ENCODE measurements at places on chromosomes 3 and 15. TPM values are rescaled to one million over a fixed set of nuclear protein-coding genes. Genes with fewer than 3 reads are reported as not detected.

Gene CCR9
- not detected for total RNA-seq

Gene GRAMD1C
- 11.1 TPM for total RNA-seq

Gene HRG
- not detected for total RNA-seq

Gene MME
- 5.7 TPM for total RNA-seq

Gene GOLGA6L2
- not detected for total RNA-seq

Gene CDC25A
- total RNA-seq, result 2.1 TPM

Gene SLC2A2
- total RNA-seq, result not detected

Gene SLCO3A1
- total RNA-seq, result 42.3 TPM

Gene MESP2
- total RNA-seq, result not detected

Gene CAND2
- total RNA-seq, result 13.7 TPM

Gene TF
- 2.1 TPM for total RNA-seq

Gene HDDC3
- 19.5 TPM for total RNA-seq

Gene NEK10
- total RNA-seq, result 9.4 TPM

GRCh38 chr3:190566043-190566933 is 52.4 kb downstream of the IL1RAP start:
- DNase-seq, result peak; percentile 89

- no peak for DNase-seq
These were observed 79.4 kb downstream of the LPP start for GRCh38 chr3:188233320-188233719.

DNA sequence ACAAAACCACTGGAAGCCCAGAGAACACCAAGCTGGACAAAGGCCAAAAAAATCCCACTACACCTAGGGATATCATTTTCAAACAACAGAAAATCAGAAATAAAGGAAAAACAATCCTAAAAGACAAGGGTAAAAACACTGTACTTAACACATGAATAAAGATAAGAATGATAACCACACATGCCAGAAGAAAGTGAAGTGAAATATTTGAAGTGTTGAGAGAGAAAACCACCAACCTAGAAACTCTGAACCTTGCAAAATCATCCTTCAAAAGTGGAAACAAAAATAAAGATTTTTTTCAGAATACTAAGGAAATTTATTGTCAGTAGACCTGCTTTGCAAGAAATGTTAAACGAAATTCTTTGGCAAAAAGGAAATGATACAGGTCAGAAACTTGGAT is 45.1 kb downstream of the KPNA1 start:
- no peak for DNase-seq

GRCh38 chr3:58384381-58385090 is 49.1 kb downstream of the PDHB start:
- no peak for DNase-seq

- DNase-seq, result no peak
These were observed 61.3 kb downstream of the HERC2 start for GRCh38 chr15:28260722-28261121.

DNA sequence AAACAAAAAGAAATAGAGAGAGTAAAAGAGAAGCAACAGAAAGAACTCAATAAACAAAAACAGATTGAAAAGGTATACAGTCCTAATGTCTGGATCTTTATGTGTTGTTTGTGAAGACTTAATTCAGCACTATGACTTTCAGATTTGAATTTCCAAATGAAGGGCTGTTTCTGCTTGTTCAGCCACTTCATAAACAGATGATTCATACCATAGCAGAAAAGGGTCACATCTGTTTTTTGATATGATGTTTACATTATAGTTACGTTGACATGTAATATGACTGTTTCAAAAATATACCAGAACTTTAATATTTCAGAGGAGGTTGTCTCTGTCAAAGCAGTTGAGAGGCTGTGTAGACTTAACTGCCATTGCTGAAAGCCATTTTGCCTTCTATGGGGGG is 24.1 kb downstream of the ASB14 start:
- DNase-seq, result no peak

DNA sequence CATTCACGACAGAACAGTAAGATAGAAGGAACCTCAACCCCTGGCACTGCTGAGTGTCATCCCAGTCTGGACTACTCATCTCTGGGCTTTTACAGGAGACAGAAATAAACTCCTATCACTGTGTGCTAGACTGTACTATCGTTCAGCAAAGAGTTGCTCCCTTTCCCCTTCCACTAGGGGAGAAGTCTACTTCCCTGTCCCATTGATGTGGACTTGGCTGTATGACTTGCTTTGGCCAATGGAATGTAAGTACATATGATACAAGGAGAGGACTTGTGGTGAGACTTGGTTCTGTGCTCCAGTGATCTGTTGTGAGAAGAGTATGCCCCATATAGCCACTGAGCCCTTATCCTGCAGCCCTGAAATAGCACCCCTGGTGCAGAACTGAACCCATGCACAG is 5.3 kb upstream of the KIF7 start:
- no peak for DNase-seq

DNA sequence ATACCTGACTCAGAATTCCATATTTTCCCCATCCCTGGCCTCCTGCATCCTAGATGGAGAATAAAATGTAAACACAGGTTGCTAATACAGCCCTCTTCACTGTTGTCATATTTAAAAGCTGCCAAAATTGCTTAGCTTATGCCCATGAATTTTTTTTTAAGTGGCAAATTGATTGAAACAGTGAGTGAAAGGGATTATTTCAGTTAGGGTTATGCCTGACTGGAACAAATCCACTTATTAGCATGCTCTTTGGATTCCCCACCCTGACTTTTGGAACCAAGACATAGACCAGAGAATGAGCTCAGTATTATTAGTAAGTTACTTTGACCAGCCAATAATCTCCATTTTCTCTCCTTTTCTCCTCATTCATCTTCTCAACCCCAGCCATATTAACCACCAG is 244.7 kb downstream of the FEZF2 start:
- DNase-seq, result no peak

DNA sequence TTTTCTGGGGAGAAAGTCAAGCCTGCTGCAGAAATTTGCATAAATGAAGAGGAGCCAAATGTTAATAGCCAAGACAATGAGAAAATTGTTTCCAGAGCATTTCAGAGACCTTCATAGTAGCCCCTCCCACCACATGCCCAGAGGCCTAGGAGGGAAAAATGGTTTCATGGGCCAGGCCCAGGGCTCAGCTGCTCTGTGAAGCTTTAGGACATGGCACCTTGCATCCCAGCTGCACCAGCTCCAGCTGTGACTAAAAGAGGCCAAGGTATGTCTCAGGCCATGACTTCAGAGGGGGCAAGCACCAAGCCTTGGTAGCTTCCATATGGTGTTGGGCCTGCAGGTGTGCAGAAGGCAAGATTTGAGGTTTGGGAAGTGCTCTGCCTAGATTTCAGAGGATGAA is 258.8 kb upstream of the SATB1 start:
- DNase-seq, result no peak

GRCh38 chr3:32238453-32239306 is at the start of gene CMTM8:
Gene CMTM8, plus strand, starts transcription at chr3:32238680. Its CDS starts 293 bp downstream, at chr3:32238973.
- DNase-seq, result peak; percentile 53

DNA sequence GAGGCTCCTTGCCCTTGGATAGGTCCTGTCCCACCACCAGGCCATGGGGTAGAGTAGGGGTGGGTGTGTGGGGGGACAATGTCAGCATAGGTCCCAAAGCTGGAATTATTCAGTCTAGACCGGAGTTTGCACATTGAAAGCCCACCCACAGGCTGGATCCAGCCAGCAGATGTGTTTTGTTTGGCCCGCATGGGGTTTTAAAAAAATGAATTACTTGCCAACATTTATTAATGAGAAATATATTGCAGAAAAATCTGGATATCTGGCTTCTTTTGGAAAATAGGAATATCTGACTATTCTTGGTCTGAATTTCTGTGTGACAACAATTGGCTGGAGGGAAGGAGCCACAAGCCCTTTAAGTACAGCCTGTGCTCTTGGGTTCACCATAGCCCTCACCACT is 17.3 kb upstream of the LRIG1 start:
- no peak for DNase-seq

- no peak for DNase-seq
These were observed 39.1 kb downstream of the NPTN start for GRCh38 chr15:73594109-73594508.

DNA sequence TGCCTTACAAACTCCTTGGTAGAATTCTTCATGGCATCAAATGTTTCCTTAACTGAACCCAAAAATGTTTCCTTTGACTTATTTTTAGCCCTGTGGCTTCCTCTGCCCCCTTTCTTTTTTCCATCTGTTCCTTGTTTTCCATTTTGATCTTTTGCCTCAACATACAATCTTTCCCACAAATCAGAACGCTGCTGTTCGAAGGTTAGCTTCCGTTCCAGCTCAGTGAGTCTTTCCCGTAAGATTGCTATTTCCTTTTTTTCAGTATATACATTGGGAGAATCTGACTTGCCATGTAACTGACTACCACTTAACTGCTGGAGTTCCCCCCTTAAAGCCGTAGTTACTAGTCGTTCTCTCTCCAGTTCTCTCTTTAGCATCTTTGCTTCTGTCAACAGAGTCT is 41.2 kb downstream of the PIGB start:
- no peak for DNase-seq

DNA sequence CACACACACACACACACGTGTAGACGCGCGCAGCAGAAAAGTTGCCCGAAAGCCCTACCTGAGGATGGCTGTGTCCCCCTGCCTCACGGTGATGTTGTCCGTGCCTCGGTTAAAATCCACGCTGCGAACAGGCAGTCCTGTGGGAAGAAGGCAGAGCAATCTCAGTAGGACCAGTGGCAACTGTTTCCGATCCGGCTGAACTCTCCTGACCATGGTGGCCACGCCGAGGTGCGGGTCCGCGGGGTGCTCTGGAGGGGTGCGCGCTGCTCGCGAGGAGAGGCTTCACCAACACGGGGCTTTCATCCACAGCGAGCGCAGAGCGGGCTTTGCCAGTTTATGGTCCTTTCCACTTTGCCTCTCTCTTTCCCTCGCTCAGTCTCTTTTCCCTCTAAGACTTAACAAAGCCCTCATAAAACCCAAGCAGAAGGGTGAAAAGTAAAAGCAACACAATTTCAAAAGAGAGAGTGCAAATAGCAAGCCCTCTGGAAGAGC is 422 bp downstream of the LSAMP start:
- no peak for DNase-seq

DNA sequence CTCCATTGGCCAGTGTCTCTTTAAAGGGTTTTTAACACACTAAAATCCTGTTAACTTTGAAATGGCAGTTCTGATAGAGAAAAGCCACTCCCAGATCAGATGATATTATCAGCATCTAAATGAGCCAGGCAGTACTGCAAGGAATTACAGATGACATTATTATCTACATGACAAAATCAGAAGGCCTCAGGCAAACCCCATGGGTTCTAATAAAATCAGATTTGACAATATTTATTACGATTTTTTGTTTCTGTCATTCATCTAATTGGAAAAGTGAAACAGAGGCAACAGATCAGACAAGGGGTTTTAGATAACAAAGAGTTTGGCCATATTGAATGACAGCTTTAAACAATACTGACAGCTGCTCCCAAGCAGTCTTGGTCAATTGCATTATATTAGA is 112.7 kb downstream of the FEZF2 start:
- DNase-seq, result no peak

- DNase-seq, result no peak
These were observed 271.9 kb downstream of the FEZF2 start for GRCh38 chr3:62101488-62101887.

DNA sequence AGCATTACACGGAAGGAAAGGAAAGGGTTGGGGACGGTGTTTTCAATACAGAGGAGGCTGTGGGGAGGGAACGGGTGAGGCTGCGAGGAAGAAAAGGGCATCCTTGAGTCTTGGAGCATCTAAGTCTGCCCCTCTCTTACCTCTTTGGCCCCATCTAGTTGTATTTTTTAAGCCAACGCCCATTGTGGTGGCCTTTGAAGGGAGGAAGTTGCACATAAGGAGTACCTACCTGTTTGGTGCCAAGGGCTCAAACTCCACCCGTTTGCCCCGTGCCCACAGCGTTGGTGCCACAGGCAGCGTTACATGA is 146.1 kb upstream of the UMPS start:
- DNase-seq, result no peak

GRCh38 chr3:30611613-30612436 is 5.4 kb downstream of the TGFBR2 start:
- no peak for DNase-seq

DNA sequence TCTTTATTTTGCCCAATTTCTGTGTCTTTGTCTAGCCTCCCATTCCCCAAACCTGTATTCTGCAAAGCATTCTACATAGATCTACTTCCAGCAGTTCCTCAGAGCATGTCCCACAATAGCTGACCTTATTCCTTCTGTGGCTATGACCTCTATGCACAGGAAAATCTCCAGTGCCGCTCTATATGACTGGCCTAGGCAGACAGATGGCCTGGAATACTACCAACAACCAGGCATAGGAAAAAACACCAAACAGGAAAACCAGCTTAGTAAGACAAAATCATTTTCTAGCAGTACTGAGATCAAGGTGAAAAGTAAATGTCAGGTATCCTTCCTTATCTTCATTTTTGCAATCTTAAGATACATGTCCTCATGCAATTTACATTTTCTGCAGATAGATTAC is 1115.0 kb downstream of the IGSF11 start:
- DNase-seq, result no peak

GRCh38 chr3:50156549-50157493 is 1.7 kb downstream of the SEMA3F start:
- peak; percentile 73 for DNase-seq

GRCh38 chr15:36874930-36875329 is 225.4 kb downstream of the MEIS2 start:
- no peak for DNase-seq

DNA sequence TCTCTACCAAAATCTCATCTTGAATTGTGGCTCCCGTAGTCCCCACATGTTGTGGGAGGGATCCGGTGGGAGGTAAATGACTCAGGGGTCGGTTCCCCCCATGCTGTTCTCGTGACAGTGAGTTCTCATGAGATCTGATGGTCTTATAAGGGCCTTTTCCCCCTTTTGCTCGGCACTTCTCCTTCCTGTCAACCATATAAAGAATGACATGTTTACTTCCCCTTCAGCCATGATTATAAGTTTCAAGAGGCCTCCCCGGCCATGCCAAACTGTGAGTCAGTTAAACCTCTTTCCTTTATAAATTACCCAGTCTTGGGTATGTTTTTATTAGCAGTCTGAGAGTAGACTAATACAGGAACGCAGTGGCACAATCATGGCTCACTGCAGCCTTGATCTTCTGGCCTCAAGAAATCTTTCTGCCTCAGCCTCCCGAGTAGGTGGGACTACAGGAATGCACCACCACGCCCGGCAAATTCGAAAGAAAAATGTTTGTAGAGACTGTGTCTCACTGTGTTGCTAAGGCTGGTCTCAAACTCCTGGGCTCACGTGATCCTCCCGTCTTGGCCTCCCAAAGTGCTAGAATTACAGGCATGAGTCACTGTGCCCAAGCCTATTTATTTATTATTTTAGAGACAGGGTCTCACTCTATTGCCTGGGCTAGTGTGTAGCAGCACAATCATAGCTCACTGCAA is 101.0 kb downstream of the ATP10A start:
- DNase-seq, result peak; percentile 28

GRCh38 chr3:76429581-76430177 is 610.2 kb upstream of the ROBO2 start:
- no peak for DNase-seq

DNA sequence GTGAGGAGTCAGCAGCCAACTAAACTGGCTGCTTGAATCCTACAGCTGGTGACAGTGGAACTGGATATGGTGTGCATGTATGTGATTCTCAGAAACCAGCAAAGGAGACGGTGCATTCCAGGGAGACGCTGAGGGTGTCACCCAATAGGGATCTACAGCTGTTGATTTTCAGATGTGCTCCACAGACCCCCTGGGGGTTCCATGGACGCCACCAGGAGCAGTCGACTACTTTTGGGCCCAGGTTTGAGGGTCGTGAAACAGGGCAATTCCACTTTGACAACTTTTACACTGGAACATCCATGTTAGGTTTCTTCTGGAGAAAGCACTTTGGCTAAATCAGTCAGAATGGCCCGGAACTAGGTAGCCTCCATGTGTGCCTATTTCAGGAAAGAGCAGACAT is 71.5 kb upstream of the MEX3B start:
- DNase-seq, result no peak

- no peak for DNase-seq
These were observed 6.2 kb upstream of the GABRR3 start for GRCh38 chr3:98041350-98041749.
